Endothelial cell (in vitro differentiated cells): ENCODE measurements at places on chromosomes 13 and 19.

DNA sequence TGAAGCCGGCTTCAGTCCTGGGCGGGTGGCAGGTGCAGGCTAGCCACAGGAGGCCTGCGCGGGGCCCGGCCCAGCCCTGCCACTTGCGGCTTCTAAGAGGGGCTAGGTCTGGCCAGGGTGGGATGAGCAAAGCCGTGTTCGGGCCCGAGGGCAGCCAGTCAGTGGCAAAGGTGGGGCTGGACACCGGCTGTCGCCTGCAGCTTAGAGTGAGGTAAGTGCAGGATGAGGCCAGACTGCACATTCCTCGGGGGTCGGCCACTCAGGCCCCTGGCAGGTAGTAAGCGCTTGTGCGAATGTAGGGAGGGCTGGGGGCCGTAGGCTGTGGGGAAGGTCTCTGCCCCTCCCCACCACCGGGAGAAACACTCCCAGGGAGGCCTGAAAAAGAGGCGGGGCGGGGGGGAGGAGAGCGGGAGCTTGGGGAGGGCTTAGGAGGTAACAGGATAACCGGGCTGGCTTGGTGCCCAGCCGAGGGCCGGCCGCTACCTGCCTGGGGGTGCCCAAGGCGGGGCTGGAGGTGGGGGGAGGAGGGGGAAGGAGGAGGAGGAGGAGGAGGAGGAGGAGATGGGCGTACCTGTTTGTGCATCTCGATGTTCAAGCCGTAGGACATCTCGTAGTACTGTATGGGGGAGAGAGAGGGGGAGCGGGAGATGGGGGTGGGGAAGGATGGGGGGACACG is 6.4 kb downstream of the TLE5 start:
- H3K27ac ChIP-seq: no peak overlapping the region
- peaks cover 9% of the 10 kb centered on the region for H3K4me1 ChIP-seq
- H3K36me3 ChIP-seq: peaks cover 19% of the 10 kb centered on the region

DNA sequence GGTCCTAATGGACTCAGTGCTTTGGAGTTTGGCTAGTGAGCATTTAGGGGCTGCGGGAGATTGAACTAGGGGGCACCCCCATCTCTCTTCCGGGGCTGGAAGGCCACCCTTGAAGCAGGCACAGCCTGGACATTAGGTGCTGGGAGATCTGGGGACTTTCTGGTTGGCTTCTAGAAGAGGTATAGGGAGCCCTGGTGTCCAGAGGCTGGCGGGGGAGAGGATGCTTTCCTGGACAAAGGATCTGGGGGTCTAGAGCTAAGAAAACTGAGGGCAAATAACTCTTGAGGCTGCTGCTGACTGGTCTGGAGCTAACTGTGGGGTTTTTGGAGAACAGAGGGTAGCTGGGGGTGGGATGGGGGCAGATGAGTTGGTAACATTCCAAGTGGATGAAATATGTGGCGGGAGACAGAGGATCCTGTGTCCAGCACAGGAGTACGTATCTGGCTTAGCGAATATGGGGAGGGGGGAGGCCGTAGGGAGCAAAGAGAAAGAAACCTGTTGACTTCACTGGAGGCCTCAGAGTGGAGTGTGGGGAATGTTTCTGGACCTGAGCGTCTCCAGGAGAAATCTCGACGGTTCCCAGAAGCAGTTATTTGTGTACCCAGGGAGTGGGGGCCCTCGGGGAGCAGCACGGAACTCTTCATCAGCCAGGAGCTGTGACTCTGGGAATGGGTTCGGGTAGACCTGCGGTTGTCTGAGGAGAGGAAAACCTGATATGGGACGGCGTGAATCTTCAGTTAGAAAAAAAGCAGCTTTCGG is 1.4 kb downstream of the HNRNPUL1 start:
- peak overlapping the region; percentile 100 for H3K4me3 ChIP-seq
- peak; percentile 9 for DNase-seq
- H3K27me3 ChIP-seq: peaks cover 15% of the 10 kb centered on the region
- H3K36me3 ChIP-seq: peaks cover 39% of the 10 kb centered on the region

DNA sequence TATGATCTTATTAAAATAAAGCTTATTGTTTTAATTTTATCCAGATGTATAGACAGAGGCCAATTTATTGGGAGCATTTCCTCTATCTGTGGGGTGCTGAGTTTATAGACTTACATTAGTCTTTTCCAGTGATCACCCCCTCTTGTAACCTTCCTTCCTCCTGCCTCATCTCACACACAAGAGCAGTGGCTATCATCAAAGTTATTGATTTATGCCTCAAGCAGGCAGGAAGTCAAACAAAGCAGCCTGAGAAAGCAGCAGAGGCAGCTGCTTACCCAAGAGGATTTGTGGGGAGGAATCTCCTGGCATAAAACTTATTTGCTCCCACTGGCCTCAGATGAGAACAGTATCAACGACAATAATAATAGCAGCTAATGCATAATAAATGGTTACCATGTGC is 26.3 kb upstream of the DCLK1 start:
- H3K4me3 ChIP-seq: no peak overlapping the region
- no peaks in the 10 kb centered on the region for H3K27me3 ChIP-seq
- H3K27ac ChIP-seq: no peak overlapping the region
- H3K4me1 ChIP-seq: no peaks in the 10 kb centered on the region
- DNase-seq: no peak

GRCh38 chr13:29529754-29530153 is 65.7 kb downstream of the SLC7A1 start:
- peaks cover 6% of the 10 kb centered on the region for H3K27me3 ChIP-seq
- no peak overlapping the region for H3K27ac ChIP-seq
- peaks cover 8% of the 10 kb centered on the region for H3K36me3 ChIP-seq
- H3K4me3 ChIP-seq: no peak overlapping the region
- DNase-seq: no peak

DNA sequence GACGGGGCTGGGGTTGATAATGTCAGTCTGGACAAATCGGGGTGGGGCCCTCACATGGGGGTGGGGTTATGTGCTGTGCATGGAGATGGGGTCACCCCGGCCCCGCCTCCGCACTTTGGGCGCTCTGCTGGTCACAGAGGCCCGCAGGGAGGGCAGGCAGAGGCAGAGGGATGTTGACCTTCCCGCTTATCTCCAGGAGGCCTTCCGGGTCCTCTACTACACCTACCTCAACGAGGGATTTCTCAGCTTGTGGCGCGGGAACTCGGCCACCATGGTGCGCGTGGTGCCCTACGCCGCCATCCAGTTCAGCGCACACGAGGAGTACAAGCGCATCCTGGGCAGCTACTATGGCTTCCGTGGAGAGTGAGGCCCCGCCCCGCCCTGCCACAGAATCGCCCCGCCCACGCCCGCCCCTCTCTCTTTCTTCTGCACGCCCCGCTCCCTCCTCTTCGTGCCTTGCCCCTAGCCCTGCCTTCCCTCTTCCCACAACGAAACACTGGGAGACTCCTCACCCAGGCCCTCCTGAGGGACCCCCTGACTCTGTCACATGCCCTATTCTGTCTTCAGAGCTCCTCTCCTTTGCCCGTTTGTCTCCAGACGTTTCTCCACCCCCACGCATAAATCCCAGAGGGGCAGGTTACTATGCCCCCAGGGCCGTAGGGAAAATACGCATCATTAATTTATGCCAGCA is 32.8 kb downstream of the TMEM161A start:
- peak overlapping the region; percentile 86 for H3K4me3 ChIP-seq
- DNase-seq: peak; percentile 69
- peak overlapping the region; percentile 50 for H3K27ac ChIP-seq
- H3K27me3 ChIP-seq: peaks cover 14% of the 10 kb centered on the region
- no peaks in the 10 kb centered on the region for H3K4me1 ChIP-seq

DNA sequence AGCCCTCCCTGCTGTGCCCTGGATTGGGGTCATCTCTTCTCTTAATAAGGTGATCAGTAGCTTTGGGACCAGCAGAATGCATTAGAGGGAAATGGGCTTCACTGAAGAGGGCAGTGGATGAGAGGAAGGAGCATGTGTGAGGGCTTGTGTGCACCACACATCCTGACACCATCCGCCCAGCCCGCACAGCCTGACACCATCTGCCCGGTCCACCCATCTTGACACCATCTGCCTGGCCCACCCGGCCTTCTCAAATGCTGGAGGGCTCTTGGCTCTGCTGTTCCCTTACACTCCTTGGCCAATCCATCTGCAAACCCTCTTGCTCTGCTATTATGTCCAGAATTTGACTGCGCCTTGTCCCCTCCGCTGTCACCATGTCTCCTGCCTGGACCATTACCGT is 41.8 kb downstream of the BICRA start:
- H3K27ac ChIP-seq: no peak overlapping the region
- no peak for DNase-seq
- no peak overlapping the region for H3K4me3 ChIP-seq
- H3K4me1 ChIP-seq: peaks cover 7% of the 10 kb centered on the region
- peaks cover 26% of the 10 kb centered on the region for H3K36me3 ChIP-seq

DNA sequence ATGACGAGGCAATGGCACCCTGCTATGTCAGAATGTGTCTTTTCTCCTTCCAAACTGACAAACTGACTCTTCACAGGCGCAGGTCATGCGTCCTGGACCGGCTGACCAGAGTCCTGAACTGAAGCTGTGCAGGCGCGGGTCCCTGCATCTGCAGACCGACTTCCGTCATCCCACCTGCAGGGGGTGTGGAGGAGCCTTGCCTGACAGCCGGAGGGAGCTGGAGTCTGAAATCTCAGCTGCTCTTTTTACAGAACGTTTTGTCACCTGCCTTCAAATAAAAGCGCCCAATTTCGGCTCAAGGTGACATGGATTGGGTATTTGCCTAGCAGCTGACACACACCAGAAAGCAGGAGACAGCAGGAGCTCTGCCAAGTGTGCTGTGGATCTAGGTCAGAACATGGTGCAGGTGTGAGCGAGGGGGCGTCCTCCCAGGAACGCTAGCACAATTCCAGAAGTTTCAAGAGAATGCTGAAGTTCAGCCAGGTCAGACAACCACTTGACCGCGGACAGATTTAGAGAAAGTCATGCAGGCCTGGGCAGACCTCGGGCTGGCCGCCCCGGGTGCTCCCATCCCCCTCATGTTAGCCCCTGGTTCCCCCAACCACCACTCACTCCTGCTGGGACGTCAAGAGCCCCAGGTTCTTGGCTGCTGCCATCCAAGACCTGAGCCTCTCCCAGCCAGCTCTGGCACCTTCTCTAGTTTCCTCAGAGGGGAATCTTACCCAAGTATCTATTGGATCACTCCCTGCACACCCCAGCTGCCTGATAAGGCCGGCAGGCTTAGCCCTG is 32.8 kb downstream of the ELL start:
- no peak overlapping the region for H3K4me3 ChIP-seq
- peaks cover 3% of the 10 kb centered on the region for H3K27me3 ChIP-seq
- H3K36me3 ChIP-seq: no peaks in the 10 kb centered on the region
- peak; percentile 62 for DNase-seq

GRCh38 chr13:45416516-45417128 is 1.6 kb downstream of the SLC25A30 start:
- no peak for DNase-seq
- H3K27ac ChIP-seq: no peak overlapping the region
- H3K4me1 ChIP-seq: peaks cover 26% of the 10 kb centered on the region
- H3K36me3 ChIP-seq: no peaks in the 10 kb centered on the region
- peak overlapping the region; percentile 94 for H3K4me3 ChIP-seq

DNA sequence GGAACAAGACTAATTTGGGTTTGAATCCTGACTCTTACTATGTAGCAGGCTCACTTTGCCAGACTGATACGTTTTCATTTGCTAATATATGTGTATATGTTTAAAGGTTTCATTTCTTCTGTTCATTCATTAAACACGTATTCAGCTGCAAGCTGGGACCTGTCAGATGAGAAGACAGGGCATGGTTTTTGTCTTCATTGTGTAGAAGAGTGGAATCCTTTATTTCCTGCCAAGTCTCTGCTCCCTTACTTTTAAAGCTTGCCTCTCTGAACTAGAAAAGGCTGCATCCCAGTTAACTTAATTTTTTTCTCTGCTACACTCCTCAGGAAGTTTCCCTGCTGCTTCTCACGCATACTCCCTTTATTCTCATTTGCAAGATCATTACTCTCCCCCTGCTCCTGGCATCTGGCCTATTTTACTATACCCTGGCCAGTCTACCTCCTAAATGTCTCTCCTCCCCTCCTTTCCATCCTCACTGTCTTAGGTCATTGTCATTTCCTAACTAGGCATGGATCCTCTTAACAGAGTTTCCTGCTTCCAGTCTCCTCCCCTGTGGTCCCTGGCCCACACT is 141.0 kb upstream of the TMTC4 start:
- DNase-seq: no peak
- H3K27me3 ChIP-seq: no peaks in the 10 kb centered on the region
- H3K4me1 ChIP-seq: peaks cover 9% of the 10 kb centered on the region
- H3K27ac ChIP-seq: no peak overlapping the region
- no peak overlapping the region for H3K4me3 ChIP-seq
- H3K36me3 ChIP-seq: peaks cover 7% of the 10 kb centered on the region

GRCh38 chr13:27793507-27794367 is 1.5 kb downstream of the GSX1 start:
- no peak overlapping the region for H3K27ac ChIP-seq
- H3K36me3 ChIP-seq: peaks cover 9% of the 10 kb centered on the region
- H3K27me3 ChIP-seq: peaks cover 26% of the 10 kb centered on the region
- peak overlapping the region; percentile 83 for H3K4me3 ChIP-seq
- peaks cover 47% of the 10 kb centered on the region for H3K4me1 ChIP-seq

DNA sequence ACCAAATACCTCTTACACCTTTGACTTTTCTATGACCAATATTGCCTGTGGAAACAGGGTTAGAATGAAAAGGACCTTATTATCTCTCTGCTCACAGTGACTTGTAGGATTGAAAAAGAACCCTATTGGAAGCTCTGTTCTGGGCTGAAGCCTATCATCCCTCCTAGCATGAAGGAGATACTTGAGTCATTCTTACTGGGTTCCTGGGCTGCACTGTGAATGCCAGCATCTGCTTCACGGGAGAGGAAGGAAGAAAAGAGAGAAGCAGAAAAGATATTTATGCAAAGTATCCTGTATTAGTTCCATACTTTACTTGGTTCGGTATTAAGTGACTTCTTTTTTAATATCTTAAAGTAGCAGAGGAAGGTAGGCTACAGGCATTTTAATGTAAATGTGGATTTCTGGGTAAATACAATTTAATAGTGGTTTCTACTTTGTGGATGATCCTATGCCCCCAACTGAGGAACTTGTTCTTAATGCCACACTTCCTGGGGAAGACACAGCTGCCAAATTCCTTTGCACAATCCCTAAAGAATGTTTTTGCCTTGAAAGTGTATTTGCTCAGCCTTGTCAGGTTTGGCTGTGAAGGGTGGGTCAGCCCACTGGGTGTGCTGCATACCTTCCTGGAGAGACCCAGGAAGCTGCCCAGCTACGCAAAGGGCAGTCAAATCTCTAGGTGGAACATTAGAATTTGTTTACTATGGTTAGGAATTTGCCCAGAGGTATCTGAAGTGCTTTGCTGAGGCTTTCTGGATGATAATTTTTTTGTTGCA is 13.7 kb upstream of the SCEL start:
- no peak overlapping the region for H3K27ac ChIP-seq
- no peak for DNase-seq
- H3K4me1 ChIP-seq: peaks cover 11% of the 10 kb centered on the region
- H3K27me3 ChIP-seq: no peaks in the 10 kb centered on the region
- no peaks in the 10 kb centered on the region for H3K36me3 ChIP-seq
